Stimulated activated CD8-positive, alpha-beta memory T cell treated with anti-CD3 and anti-CD28 coated beads, Interleukin-4, amount 100 ng/mL, for 1 hour (primary cell): ENCODE measurements at places on chromosomes 6 and 20.

DNA sequence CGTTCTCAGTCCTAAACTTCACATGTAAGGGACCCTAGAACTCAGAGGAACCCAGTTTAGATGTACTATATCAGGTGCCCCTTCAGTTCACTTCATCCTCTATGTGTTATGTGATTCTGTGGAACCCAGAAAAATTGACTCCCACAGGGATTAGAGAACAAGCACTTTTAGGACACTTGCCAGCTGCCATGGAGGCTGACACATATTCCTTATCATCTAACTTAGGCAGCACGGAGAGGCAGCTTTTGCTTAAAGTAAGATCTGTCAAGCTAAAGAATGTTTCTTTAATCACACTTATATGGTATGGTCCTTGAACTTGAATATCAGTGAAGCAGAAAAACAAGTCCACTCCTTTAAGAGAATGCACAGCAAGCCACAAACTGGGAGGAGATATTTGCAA lies 701.5 kb upstream of the ID4 start:
- DNase-seq: no peak

DNA sequence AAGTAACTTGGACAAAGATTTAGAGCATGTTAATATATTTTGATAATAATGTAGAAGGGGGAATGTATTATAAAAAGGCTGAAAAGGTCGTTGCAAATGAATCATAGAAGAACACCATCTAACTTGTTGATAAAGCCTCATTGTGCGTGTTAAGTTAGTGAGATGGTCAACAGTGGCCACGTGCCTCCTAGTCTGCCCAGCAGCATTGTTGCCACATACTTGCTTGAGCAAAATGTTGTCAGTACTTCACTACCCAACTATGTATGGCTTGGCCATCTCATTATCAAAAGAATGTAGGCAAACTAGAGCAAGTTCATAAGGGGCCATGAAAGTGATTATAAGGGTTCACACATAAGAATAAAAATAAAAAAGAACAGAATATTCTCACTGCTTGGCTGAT lies 84.6 kb downstream of the PHACTR1 start:
- no peak for DNase-seq

GRCh38 chr6:95413789-95414188 lies 163.5 kb upstream of the MANEA start:
- DNase-seq: no peak

DNA sequence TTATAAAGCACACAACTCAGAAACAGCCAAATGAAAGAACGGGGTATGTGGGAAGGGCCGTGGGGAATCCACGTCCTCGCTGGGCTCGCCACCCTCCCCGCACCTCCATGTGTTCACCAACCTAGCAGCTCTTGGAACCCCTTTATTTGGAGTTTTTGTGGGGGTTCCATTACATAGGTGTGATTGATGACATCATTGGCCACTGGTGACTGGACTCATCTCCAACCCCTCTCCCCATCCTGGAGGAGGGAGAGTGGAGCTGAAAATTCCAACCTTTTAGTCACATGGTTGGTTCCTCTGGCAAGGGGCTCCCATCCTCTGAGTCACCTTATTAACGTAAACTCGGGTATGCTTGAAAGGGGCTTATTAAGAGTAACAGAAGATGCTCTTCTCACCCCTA lies 592.0 kb upstream of the FLRT3 start:
- DNase-seq: no peak

- no peak for DNase-seq
Measured at GRCh38 chr6:12467706-12468670, 177.8 kb downstream of the EDN1 start.

DNA sequence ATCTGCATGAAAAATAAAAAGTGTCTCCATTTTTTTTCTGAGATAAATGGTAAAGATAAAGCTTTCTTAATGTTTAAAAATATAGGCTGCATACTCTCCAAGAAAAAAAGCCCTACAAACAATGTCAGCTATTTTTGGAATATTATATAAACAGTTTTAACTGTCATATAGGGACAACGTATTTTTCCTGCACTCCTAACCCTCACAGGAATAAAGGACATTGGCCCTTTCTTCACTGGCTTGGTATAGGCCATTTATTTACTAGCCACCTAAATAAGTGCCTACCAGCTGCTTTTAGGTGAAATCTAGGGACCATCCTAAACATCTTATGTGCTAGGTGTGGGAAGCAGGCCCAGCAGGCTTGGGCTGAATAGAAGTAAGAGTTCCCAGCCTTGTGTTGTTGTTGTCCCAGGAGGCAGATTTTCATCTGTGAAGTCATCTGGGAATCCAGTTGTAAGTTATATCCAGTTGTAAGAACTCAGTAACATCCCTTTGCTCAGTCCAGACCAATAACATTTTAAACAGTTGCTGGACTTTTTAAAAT lies 21.3 kb downstream of the FOXO3 start:
- DNase-seq: no peak

DNA sequence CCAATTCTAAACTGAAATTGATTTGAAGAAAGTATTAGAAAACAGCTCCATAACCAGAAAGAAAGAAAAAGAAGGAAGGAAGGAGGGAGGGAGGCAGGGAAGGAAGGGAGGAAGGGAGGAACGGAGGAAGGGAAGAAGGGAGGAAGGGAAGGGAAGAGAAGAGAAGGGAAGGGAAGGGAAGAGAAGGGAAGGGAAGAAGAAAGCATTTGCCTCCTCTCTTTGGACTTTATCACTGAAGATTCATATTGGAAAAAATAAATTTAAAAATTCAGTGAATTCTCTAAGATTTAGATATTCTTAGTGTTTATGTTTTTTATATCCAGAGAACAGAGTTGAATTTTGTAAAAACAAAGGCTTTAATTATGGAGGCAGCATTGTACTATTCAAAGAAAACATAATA lies 68.5 kb upstream of the NXT1 start:
- DNase-seq: no peak

DNA sequence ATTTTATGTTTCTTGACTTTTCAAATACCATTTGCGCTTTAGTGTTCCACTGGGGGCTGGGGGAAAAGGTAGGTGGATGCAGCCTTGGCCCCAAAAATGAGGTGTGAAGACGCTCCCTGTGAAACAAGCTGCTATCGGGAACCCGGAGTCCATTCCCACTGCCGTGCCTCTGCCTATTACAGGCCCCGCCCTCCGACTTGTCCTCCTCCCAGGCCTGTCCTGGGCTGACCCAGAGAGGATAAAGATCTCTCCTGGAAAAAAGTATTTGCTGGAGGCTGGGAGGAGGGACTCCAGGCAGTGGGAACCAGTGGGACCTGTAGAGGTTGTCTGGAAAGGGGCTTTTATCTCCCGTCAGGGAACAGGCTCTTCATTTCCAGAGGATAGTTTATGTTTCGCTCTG lies 215.0 kb downstream of the SLC24A3 start:
- no peak for DNase-seq

- no peak for DNase-seq
Measured at GRCh38 chr6:32665661-32666060, 796 bp downstream of the HLA-DQB1 start.

GRCh38 chr20:49832632-49833327 lies 20.2 kb downstream of the SLC9A8 start:
- DNase-seq: no peak

DNA sequence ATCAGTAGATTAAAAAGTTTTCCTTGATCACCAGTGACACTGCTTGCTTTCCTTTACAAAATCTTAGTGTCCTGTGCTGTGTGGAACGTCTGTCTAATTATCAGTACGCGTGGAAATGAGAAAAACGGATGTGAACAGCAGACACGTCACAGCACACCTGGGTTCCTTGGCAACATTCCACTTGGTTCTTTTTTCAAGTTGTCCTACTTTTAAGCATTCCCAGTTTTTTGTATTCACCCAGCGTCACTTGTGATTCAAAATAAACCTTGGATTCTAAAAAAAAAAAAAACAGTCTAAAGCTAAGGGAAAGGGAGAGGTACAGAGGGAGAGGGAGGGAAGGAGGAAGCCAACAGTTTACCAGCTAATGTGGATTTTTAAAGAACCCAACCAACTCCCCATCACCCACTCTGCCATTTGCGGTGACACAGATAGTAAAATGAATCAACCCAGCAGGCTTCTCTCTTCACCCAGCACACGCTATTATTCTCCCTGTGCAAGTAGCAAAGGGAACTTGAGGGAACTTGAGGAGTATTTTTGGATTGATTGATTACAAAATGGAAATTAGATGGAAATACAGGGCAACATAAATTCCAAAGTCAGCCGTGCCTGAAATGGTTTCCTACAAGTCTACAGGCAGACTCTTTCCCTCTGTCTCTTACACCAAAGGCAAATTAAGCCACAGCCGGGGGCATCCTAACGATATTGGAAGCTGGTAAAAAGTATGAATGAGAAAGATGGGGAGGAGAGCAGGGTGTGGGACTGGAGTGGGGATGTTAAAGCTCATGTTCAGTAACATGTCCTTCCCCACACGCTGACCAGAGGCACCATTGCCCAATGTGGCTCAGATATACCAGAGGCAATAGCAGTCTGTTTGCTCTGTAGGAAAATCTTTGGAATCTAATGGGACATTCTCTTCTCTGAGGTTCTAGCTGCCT lies 129.8 kb downstream of the SASH1 start:
- no peak for DNase-seq

- DNase-seq: no peak
Measured at GRCh38 chr20:35771367-35771688, 487 bp upstream of the PHF20 start.

DNA sequence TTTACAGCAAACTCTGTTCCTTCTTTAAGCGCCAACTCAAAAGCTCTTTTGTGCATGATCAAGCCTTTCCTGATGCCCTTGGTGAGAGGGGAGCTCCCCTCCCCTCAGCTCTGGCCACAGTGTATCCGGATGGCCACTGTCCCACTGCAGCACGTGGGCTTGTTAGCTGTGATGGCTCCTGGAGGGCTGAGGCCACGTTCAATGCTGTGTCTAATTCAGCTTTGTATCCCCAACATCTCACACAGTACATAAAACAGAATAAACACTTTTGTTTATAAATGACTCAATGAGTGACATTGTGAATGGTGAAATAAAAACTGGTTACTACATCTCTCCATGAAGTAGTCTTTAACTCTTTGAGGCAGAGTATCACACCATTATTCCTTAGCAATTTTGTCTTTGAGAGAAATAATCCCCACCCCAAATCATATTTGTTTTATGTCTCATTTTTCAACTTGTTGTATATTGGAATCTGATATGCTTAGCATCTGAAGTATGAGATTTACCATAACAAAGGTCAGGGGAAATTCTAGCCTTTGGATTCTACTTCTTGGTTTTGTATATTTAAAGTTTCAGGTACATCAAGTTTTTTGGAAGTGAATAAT lies 44.5 kb downstream of the EDN1 start:
- DNase-seq: no peak

DNA sequence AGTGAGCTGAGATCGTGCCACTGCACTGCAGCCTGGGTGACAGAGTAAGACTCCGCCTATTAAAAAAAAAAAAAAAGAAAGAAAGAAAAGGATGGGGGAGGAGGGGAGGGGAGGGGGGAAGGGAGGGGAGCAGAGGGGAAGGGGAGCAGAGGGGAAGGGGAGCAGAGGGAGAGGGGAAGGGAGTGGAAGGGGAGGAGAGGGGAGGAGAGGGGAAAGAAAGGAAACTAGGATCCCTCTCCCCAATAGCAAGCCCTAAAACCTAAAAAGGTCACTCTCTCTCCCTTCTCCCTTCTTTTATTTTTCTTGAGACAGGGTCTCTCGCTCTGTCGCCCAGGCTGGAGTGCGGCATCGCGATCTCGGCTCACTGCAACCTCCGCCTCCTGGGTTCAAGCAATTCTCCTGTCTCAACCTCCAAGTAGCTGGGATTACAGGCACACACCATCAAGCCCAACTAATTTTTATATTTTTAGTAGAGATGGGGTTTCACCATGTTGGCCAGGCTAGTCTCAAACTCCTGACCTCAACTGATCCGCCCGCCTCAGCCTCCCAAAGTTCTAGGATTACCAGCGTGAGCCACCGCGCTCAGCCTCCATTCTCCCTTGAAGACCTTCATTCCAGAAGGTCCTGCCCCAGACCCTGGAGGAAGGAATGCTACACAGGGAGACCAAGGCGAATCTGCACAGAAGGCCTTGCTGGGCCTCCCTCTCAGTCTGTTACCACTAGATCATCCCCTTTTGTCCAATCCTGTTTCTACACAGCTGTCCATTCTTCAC lies 45.8 kb upstream of the PIM1 start:
- no peak for DNase-seq

DNA sequence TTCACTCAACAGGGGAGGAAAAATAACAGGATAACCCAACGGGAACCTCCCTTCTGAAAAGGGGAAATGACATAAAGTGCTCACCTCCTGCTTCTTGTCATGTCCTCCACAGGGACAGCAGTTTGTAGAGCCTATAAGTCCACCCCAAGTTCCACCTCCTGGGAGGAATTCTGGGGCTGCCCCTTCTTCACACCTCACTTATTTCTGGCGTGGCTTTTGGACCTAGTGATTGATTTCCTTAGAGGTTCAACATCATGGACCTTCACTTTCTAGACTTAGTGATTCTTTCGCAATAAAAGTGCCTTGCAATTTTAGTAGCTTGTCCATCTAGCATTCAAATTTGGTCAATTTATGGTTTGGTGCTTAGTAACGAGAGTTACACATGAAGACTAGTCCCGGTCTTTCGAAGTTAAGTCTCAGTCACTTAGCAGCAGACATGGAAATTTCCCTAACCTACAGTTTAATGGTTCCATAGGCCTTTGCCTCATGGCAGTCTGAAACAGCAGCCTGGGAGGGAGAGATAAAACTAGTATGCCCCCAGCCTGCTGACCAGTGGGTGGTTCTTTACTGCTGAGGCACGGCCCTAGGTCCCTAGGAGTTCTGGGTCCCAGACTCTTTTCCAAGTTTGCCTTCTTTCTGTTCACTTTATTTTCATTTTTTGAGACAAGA lies 59.2 kb upstream of the CDKAL1 start:
- DNase-seq: no peak

- DNase-seq: no peak
Measured at GRCh38 chr20:52179331-52180179, 12.0 kb downstream of the ZFP64 start.

DNA sequence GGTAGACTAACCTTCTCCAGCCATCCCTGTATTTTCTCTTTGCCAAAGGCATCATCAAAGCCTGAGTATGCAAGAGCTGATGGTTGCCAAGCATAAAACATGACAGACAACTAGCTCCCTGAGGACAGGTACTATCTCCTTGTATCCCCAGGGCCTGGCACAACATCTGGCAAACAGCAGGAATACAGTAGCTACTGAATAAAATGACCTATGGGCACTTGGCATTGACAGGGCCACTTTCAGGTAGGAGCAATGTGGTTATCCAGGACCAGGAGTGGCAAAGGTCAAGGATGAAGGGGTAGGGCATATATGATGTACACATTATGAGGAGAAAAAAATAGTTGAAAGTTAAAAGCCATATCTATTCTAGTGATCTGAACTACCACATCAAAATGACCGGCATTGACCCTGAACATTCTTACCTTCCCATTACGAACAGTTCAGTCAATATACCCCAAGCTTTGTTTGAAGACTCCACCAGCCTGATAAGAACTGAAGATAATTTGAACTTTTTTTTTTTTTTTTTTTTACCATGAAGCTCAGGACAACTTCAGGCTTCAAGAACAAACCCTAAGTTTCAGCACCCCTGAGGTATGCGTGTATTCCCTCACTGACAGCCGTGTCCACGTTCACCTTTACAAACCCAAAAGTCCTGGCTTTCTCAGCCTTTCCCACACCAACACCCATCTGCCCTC lies 12.3 kb downstream of the ABHD12 start:
- DNase-seq: no peak
